ACHN (cell line): ENCODE measurements at places on chromosomes 1 and 21.
A peak's percentile ranks its signal among the peaks of the same experiment; 100 is the strongest.

DNA sequence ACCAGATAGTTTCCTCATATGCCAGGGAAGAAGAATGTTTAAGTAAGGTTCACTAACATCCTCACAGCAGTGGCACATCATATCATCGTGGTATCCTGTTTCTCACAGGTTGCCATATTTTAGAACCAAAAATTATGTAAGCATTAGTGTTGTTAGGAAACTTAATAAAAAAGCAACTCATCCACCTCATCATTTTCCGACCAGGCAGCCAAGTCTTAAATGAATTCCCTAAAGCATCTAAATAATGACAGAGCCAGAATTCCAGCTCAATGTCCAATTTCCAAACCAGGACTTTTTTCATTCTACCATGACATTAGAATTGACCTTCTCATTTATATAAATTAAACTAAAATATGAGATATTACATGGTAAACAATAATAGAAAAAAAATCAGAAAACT, 272.7 kb downstream of the NTNG1 start:
- no peak for DNase-seq

- DNase-seq = no peak
Measured at GRCh38 chr1:245481261-245481660, 326.5 kb downstream of the KIF26B start.

GRCh38 chr1:180981596-180982387, 40.9 kb downstream of the STX6 start:
- DNase-seq = no peak

DNA sequence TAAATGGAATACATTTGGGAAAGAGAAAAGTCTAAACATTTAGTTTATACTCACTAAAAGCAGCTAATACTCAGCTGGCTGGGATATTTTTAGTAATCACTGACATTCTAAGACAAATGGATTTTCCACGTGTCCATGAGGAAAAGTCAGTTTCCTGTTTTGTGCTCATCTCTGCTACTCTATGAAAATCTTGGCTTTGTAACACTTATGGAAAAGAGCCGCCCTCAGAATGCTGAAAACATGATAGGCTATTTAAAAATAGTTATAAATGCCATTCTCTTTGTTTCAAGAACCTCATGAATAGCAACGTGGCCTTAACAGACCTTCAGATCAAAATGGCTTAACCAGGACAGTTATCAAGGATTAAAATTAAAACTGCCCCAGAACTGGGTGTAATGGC, 29.9 kb downstream of the MRAP start:
- no peak for DNase-seq

GRCh38 chr1:187655104-187655503, 826.4 kb downstream of the PLA2G4A start:
- DNase-seq = no peak

GRCh38 chr1:246934765-246935164, 3.0 kb upstream of the AHCTF1 start:
- DNase-seq = no peak

DNA sequence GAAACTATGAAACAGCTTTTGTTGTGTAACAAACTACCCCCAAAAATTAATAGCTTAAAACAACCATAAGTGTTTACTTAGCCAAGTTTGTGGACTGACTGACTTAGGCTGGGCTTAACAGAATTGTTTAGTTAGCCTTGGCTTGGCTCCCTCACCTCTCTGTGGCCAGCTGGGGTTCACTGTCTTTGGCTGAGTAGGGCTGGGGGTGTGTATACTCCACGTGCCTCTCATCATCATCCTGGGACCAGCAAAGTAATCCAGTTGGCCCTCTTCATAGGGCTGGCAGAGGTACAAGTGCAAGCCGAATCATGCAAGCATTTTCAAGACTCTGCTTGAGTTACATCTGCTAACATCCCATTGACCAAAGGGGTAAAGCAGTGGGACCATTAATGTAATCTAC, 252.3 kb downstream of the BRINP2 start:
- DNase-seq = no peak

DNA sequence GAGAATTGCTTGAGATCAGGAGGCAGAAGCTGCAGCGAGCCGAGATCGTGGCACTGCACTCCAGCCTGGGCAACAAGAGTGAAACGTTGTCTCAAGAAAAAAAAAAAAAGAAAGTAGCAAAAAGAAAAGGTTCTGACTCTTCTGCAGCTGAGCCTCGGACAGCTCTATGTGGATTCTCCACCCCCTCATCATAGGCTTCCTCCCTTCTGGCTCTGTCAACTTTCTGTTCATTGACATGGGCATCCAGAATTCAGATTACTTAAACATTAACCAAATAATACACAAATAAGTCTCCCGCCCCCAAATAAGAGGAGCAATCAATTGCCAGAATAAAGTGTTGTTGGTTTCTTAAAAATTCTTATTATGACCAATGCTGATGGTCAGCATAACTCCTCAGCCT, 10.0 kb downstream of the SUSD4 start:
- no peak for DNase-seq

DNA sequence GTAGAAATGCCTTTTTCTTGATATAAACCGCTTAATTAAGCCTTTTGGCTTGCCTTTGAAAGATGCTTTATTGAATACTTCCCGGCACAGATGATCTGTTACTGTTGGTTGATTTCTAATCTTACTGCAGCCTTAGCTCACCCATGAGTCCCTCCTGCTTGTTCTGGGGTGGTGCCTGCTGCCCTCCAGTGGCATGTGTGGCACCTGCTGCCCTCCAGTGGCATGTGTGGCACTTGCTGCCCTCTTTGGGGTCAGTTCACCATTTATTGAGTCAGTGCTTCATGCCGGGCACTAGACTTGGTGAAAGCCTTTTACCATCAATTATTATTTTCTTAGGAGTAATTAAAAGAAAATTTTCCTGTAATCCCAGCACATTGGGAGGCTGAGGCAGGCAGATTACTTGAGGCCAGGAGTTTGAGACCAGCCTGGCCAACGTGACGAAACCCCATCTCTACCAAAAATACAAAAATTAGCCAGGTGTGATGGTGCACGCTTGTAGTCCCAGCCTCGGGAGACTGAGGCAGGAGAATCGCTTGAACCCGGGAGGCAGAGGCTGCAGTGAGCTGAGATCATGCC, 54.3 kb downstream of the ADARB1 start:
- peak; percentile 76 for DNase-seq

DNA sequence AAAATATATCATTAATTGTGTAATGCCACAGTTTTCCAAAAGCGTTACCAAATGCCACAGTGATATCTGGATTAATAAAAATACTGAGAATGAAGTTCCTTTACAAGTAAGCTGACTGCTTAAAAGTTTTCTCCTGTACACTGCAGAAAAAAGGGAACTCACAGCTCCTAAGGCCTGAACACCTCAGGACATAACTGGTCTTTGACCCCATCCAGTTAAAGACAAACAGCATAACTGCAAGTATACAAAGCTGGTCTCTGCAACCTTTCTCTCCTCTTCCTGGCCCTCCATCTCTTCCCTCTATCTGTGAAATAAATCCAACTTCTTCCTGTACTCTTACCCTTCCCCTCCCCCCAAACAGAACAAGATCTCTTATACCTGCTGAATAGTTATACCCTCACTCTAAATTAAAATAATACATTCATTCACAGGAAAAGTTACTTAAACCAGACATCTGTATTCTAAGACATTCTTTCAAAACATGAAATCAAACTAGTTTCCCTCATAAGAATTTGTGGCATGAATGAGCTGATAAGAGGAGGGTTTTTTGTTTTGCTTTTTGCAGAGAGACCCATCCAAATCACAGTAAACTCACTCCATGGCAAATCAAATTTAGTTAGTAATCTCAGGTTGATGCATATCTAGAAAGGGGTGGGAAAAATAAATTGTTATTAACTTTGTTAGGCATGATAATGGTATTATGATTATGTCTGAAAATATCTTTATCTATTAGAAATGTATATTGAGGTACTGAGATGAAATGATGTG, 2.9 kb downstream of the DIPK1A start:
- DNase-seq = no peak
